Adrenal gland (tissue), 19 donors: ENCODE measurements at places on chromosomes 2 and 18.

- no peaks in the 10 kb centered on the region for H3K27me3 ChIP-seq
- H3K27ac ChIP-seq: peak overlapping the region; percentile 13
- no peak overlapping the region for H3K4me3 ChIP-seq
- H3K36me3 ChIP-seq: no peaks in the 10 kb centered on the region
Measured at GRCh38 chr2:85393836-85394235, 16.3 kb downstream of the CAPG start.

DNA sequence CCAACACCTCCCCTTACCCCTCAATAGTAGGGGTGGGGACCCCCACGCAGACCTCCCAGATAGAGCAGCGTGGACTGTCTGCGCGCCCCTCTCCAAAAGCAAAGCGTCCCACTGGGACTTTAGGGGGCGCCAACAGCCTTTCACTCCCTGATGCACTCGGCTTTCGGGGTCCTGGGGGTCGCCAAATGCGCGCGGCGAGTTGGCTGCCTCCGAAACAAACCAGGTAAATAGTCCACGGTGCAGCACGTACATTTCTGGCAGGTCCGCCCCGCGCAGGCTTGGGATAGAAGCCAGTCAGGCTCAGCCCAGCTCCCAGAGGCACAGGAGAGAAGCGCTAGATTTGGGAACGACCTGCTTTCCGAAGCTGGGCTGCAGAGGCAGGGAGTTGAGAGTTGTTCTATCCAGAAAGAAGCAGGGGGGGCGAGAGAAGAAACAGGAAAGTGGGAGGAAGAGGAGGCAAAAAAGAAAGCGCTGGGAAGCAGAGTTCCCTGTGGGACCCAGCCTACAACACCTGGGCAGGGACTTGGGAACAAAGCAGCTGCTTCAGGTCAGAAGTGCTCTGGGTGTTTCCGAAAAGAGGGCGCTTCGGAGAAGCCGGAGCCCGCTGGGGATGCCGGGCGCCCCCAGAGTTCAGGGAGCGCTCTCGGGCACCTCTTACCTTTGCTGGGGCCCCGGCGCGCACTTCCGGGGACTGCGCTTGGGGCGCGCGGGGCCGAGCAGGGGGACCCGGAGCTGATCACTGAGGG lies 544 bp downstream of the EVA1A start:
- peaks cover 5% of the 10 kb centered on the region for H3K27me3 ChIP-seq
- H3K36me3 ChIP-seq: no peaks in the 10 kb centered on the region
- H3K4me3 ChIP-seq: no peak overlapping the region
- no peak for DNase-seq
- H3K4me1 ChIP-seq: no peaks in the 10 kb centered on the region
- H3K27ac ChIP-seq: no peak overlapping the region

DNA sequence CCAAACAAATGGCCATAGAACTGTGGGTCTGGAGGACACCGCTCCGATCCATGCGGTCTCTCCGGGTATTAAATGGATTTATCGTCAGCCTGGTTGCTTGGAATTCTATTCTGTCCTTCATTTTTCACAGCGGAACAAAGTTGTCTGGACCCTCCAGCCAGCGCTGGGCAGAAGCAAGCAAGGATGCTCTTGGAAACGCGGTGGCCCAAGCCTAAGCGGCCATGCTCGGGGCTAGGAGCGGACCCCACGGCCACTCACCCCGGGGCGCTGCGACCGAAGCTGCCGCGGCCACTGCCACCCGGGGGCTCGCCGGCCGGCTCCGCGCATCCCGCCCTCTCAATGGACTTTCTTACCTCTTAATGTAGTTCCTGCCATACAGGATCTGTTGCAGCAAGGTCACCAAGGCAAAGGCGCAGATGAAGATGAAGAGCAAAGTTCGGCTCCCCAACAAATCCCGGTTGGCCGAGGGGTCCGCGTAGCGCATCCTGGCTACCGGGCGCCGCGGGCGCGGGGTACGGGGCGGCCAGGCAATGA lies 761 bp downstream of the ST8SIA5 start:
- H3K36me3 ChIP-seq: no peaks in the 10 kb centered on the region
- DNase-seq: peak; percentile 28
- H3K4me1 ChIP-seq: peaks cover 28% of the 10 kb centered on the region
- no peaks in the 10 kb centered on the region for H3K27me3 ChIP-seq
- H3K27ac ChIP-seq: peak overlapping the region; percentile 89

GRCh38 chr2:45862843-45863242 lies 211.4 kb downstream of the PRKCE start:
- no peak overlapping the region for H3K4me3 ChIP-seq
- no peaks in the 10 kb centered on the region for H3K27me3 ChIP-seq
- no peak overlapping the region for H3K27ac ChIP-seq
- H3K36me3 ChIP-seq: no peaks in the 10 kb centered on the region
- DNase-seq: no peak

GRCh38 chr2:16607301-16607700 lies 58.3 kb downstream of the CYRIA start:
- DNase-seq: no peak
- H3K27me3 ChIP-seq: no peaks in the 10 kb centered on the region
- H3K4me1 ChIP-seq: peaks cover 12% of the 10 kb centered on the region

GRCh38 chr2:48339451-48339850 lies 190.5 kb upstream of the STON1 start:
- no peaks in the 10 kb centered on the region for H3K27me3 ChIP-seq
- peaks cover 7% of the 10 kb centered on the region for H3K4me1 ChIP-seq
- H3K27ac ChIP-seq: peak overlapping the region; percentile 21
- H3K36me3 ChIP-seq: no peaks in the 10 kb centered on the region
- DNase-seq: no peak

- no peak overlapping the region for H3K27ac ChIP-seq
- no peaks in the 10 kb centered on the region for H3K4me1 ChIP-seq
- H3K27me3 ChIP-seq: no peaks in the 10 kb centered on the region
- H3K4me3 ChIP-seq: no peak overlapping the region
- no peak for DNase-seq
- no peaks in the 10 kb centered on the region for H3K36me3 ChIP-seq
Measured at GRCh38 chr2:116719836-116720235, 1094.7 kb upstream of the DDX18 start.

DNA sequence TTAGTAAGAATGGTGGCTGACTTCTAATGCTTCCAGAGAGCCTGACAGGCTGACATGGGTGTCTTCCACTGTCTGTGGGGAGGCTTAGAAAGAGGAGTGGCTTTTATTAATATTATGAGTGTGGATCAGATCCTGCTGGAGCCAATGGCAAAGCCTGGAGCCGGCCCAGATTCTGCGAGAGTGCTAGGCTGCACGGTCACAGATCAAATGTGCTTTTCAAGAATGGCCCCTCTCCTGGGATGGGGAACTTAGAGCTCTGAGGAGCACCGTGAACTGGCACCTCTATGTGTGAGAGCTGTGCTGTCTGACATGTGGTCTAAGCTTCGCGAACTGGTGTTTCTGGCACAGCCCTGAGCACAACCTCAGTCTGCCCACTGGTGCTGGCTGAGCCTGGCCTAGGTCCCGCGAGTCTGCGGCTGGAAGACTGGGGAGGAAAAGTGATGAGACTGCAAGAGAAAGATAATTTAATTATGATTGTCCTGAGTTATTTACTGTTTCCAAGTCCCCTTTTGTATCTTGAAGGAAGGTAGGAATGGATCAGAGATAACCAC lies 70.4 kb downstream of the ASAP2 start:
- no peak for DNase-seq
- H3K27ac ChIP-seq: no peak overlapping the region
- no peaks in the 10 kb centered on the region for H3K4me1 ChIP-seq
- H3K4me3 ChIP-seq: no peak overlapping the region

DNA sequence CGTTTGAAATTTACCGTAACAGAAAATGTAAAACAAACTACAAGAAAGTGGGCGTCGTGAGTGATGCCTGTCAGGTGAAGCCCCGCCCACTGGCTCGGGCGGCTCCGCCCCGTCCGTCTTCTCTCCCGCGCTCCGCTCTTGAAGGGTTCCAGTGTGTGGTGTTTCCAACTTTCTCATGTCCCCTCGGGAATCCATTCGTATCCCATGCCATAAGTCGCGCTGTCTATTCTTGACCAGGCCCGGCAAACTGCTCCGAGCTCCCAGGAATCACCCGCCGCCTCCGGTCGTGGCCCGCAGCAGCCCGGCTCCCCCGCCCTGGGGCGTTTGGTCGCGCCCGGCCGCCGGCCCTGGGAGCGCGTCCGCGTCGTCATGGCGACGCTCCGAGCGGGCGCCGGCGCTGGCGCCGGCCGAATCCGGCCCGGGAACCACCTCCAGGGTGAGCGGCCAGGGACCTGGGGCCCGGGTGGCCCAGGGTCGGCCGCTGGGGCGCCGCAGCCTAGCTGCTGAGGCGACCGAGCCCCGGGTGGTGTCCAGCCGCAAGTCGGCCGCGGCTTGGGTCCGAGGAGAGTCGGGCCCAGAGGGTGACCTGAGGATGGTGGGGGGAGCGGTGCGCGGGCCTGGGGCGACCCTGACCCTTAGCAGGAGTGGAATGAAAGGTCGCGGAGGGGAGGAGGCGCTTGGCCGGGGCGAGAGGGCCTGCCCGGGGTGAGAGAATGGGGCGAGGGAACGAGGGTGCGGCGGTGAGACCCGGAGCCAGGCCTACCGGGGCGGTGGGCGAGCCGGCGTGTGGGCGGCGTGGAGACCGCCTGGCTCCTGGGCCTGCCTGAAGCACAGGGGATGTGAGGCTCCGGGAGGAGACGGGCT lies at the start of gene CFAP221:
Gene CFAP221, plus strand, starts transcription at position 375 of the 864 bp plus-strand sequence. CDS start 1,683 bp downstream, outside the sequence.
- no peak within 1 kb of the TSS for H3K27ac ChIP-seq
- H3K4me1 ChIP-seq: peaks cover 17% of the 10 kb centered on the region
- H3K4me3 ChIP-seq: no peak within 1 kb of the TSS
- H3K27me3 ChIP-seq: no peaks in the 10 kb centered on the region

- H3K27me3 ChIP-seq: no peaks in the 10 kb centered on the region
- H3K4me1 ChIP-seq: no peaks in the 10 kb centered on the region
- H3K36me3 ChIP-seq: no peaks in the 10 kb centered on the region
- no peak overlapping the region for H3K27ac ChIP-seq
- H3K4me3 ChIP-seq: no peak overlapping the region
Measured at GRCh38 chr2:25790074-25790790, 88.1 kb downstream of the ASXL2 start.

GRCh38 chr2:26952374-26952773 lies 18.1 kb upstream of the MAPRE3 start:
- H3K27ac ChIP-seq: no peak overlapping the region
- no peaks in the 10 kb centered on the region for H3K4me1 ChIP-seq
- peaks cover 18% of the 10 kb centered on the region for H3K27me3 ChIP-seq
- H3K4me3 ChIP-seq: no peak overlapping the region
- no peak for DNase-seq

GRCh38 chr2:65436169-65436823 lies 3.9 kb upstream of the SPRED2 start:
- peak overlapping the region; percentile 97 for H3K27ac ChIP-seq
- H3K27me3 ChIP-seq: no peaks in the 10 kb centered on the region
- H3K4me1 ChIP-seq: peaks cover 17% of the 10 kb centered on the region
- DNase-seq: peak; percentile 91

DNA sequence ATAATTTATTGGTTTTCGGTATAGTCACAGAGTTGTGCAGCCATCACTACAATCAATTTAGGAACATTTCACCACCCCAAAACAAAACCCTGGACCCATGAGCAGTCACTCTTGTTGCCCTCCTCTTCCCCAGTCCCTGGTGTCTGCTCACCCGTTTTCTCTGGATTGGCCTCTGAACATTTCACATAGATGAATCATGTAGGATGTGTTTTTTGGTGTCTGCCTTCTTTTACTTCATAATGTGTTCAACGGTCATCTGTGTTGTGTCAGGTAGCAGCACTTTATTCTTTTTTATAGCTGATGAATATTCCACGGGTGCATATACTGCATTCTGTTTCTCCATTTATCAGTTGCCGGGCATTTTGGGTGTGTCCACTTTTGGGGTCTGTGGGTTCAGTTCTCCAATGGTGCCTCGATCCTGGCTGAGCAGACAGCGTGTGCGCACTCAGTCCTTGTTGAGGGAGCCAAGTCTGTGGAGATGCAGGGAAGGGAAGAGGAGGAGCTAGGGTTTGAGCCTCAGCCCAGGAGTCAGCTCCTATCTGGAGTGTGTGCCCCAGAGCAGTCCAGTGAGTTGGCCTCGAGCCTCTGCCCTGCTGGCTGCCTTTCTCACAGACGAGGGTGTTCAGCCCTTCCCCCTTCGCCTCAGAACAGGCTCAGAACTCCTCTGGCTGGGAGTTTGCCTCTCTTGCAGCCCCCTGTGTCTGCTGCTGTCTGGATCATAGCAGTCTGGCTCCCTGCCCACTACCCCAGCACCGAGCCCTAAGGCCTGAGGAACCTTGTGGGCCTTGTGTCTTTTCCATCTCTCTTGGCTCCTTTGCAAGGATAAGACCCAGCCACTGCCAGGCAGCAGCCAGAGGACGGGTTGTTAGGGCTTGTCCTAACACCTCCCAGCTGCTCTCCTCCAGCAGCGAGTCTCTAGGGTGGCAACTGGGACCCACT lies 18.0 kb downstream of the C2orf74 start:
- peak; percentile 79 for DNase-seq
- no peak overlapping the region for H3K4me3 ChIP-seq
- H3K4me1 ChIP-seq: peaks cover 40% of the 10 kb centered on the region
- no peaks in the 10 kb centered on the region for H3K27me3 ChIP-seq
- H3K27ac ChIP-seq: peak overlapping the region; percentile 1
- peaks cover 36% of the 10 kb centered on the region for H3K36me3 ChIP-seq

DNA sequence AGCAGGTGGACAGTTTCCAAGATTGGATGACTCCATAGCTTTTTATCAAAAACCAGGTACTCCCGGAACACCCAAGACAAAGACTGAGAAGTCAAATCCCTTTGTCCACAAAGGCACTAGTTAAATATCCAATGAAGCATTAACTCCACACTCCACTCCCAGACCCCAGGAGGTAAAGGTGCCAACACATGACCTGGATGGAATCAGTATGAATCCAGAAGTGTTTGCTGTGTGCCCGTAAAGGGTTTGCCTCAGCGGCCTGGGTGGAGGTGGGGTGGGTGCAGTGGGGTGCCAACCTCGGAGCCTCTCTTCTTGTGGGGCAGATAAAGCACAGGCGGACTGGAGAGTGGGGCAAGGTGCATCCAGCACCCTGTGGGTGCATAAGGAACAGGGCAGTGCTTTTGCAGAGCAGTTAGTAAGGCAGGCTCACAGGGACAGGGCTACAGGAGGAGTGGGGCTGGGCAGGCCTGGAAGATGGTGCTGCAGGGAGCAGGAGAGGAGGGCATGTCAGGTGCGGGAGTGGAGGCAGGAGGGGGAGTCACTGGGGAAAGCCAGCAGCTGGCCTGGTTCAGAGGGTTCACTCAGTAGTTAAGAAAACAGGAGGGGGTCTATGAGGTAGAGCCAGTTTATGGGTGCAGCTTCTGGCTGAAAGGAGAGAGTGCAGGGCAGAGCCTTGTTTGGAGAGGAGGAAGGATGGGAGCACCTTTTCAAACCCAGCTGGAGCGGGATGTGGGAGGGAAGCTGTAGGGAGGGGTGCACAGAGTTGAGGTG lies 208.4 kb upstream of the SMAD2 start:
- no peak overlapping the region for H3K4me3 ChIP-seq
- no peak for DNase-seq
- H3K4me1 ChIP-seq: peaks cover 31% of the 10 kb centered on the region
- H3K27ac ChIP-seq: no peak overlapping the region
- H3K27me3 ChIP-seq: no peaks in the 10 kb centered on the region

DNA sequence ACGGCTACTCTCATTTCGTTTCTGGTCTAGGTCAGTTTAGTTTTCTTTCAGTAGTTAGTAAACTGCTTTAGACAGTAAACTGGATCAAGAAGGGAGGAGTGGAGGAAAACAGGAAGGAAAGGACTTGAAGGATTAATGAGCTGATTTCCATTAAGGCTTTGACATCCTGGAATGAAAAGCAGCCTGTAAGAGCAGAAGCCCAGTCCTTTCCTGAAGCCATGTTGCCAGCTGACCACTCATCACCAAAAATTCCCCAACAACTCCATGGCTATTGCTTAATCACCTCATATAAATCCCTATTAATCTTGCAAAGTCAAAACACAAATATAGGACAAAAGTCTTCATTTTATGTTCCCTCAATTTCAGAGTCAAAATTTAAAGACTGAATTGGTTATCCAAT lies 113.7 kb upstream of the ZFP36L2 start:
- H3K4me3 ChIP-seq: no peak overlapping the region
- H3K36me3 ChIP-seq: no peaks in the 10 kb centered on the region
- H3K27me3 ChIP-seq: no peaks in the 10 kb centered on the region
- H3K27ac ChIP-seq: no peak overlapping the region
- DNase-seq: no peak
